ENCODE measurements at places on chromosomes 1 and 21.

- DNase-seq: no peak
Measured at GRCh38 chr21:37582590-37582989, 216.0 kb downstream of the DYRK1A start.

- no peak for DNase-seq
Measured at GRCh38 chr1:23303524-23303923, 40.6 kb downstream of the HNRNPR start.

GRCh38 chr21:30271611-30272010, 11.1 kb downstream of the KRTAP24-1 start:
- DNase-seq: no peak

DNA sequence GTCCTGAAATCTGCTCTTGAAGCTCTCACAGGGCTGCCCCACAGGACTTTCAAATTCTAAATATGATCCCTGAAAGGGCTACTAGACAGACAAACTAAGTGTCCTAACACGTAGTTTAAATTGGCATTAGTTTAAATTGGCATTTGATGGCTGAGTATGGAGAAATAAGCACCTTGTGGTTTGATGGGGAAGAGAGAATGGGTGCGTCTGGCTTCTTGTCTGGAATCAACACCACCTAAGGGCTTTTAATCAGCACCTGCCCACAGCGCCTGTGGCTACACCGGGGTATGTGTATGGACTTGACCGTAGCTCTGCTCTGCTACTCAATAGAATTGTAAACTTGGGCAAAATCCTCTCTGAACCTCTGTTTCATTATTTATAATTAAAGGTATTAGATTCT, 5.7 kb upstream of the LAMB3 start:
- no peak for DNase-seq

GRCh38 chr1:213295860-213296259, 244.8 kb downstream of the RPS6KC1 start:
- DNase-seq: no peak

DNA sequence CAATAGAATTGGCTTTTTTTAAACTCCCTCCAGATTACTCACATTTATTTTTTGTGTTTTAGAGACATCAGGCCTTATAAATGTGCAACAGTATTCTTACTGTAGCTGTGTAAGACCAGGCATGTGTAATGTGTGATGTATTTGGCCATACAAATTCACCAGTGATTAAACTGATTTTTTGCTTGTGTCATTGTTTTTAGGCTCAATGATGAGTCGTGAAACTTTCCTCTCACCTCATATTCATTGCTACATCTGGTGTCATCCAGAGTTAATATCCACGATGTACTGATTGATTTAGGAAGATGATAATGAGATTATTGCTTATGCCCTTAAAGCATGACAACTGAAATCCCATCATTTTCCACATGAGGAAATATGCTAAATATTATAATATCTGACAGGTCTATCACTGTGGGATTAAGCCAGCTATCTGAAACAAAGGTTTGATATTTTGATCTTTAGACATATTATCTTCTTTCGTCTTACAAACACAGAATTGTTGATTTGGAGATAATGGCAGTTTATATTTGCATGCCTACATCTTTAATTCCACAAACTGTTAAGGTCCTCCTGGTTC, 487.9 kb downstream of the PTBP2 start:
- no peak for DNase-seq

DNA sequence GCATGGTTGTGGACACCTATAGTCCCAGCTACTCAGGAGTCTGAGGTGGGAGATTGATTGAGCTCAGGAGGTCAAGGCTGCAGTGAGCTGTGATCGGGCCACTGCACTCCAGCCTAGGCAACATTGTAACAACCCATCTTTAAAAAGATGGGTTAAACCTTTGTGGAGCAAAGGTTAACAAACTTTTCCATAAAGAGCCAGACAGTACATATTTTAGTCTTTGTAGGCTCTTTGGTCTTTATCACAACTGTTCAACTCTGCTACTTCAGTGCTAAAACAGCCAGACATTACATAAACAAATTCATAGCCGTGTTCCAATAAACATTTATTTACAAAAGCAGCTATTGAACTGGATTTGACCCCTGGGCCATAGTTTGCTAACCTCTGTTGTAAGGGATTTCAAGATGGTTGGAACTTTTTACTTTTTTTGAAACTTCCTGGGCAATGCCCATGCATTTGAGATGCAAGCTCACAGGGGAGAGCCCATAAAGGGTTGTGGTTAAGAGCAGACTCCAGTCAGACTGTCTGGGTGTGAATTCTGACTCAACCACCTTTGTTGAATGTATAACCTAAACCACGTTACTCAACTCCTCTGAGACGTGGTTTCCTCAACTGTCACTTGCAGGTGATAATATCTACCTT, 10.8 kb downstream of the INAVA start:
- no peak for DNase-seq

- DNase-seq: no peak
Measured at GRCh38 chr1:51910221-51911000, 31.9 kb upstream of the NRDC start.

DNA sequence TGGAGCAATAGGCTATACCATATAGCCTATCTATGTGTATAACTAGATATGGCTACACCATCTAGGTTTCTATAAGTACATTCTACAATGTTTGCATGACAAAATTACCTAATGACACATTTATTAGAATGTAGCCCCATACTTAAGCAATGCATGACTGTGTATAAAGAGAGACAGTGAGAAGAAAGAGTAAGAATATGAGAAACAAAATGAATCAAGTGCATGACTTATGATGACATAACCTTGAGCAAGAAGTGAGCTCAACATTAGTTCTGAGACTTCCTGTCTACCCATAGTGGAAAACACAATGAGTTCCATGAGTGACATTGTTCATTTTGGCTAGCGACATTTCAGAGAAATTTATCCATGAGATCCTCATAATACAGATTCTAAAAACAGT, 10.1 kb downstream of the SLC44A5 start:
- no peak for DNase-seq
